Fibroblast of skin of right quadriceps (primary cell): ENCODE measurements at places on chromosomes 2 and 18.

GRCh38 chr2:174236429-174236828 lies 11.9 kb downstream of the OLA1 start:
- no peak for DNase-seq

- no peak for DNase-seq
Measured at GRCh38 chr2:8337321-8337720, 344.5 kb upstream of the ID2 start.

- DNase-seq = no peak
Measured at GRCh38 chr18:24114924-24115549, 23.8 kb upstream of the CABYR start.

DNA sequence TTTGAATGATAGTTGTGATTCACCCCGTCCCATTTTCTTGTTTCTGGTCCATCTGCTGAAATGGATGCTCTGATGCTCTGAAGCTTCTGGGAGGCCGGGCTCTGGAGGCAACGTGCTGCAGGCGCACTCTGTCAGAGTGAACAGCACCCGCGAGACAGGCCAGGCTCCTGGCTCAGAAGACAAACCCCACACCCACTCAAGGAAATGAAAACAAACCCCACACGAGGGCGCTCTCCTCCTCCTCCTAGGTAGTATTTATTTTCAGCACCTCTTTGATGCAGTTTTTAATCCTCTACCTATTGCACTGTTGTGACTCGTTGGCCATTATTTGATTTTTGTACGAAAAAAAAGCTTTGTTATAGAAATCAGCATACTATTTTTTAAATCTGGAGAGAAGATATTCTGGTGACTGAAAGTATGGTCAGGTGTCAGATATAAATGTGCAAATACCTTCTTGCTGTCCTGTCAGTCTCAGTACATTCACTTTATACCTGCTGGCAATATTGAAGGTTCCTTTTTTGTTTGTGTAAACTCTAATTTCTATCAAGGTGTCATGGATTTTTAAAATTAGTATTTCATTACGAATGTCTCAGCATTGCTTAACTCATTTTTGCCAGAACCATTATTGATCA lies 10.3 kb upstream of the CHST10 start:
- DNase-seq = peak; percentile 8

- DNase-seq = no peak
Measured at GRCh38 chr2:62029910-62030309, 124.4 kb downstream of the COMMD1 start.

DNA sequence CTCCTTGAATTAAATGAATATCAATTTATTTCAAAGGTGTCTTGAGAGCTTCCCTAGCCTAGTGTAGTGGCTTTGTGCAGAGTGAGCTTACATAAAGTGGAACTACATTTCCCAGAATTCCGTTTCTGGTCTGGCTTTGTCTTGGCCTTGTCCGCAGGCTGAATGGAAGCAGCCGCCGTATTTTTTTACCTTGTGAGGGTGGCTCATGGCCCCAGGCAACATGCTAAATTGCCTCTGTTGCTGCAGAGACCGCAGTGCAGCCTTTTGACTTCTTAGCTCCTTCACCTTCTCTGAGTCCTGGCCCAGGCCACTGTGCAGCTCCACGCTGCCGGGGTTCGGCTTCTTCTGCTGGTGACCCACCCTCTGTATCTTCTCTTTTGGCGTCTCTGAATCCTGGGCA lies 114.8 kb upstream of the SLC38A11 start:
- DNase-seq = no peak

- no peak for DNase-seq
Measured at GRCh38 chr2:45124456-45124855, 115.2 kb upstream of the SIX2 start.

- DNase-seq = peak; percentile 24
Measured at GRCh38 chr2:99150706-99151105, 4.0 kb downstream of the TSGA10 start.

GRCh38 chr2:238369591-238370040 lies 49.3 kb downstream of the TRAF3IP1 start:
- peak; percentile 26 for DNase-seq

DNA sequence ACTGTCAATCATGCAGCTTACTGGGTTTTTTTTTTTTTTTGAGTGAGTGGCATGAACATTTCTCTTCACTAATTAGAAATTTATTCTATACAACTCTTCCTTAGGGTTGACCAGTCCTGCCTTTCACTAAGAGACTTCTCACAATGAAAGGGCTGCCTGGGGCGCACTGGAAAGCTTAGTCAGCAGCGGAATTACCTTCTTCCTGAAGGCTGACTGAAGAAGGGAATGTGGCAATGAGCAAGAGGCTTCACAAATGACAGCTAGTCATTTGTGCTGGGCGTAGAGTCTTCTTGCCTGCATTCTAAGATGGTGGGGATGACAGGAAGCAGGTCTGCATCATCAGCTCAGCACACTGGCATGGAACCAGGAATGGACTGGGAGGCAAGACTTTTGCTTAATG lies 15.6 kb upstream of the SCN3A start:
- DNase-seq = no peak

DNA sequence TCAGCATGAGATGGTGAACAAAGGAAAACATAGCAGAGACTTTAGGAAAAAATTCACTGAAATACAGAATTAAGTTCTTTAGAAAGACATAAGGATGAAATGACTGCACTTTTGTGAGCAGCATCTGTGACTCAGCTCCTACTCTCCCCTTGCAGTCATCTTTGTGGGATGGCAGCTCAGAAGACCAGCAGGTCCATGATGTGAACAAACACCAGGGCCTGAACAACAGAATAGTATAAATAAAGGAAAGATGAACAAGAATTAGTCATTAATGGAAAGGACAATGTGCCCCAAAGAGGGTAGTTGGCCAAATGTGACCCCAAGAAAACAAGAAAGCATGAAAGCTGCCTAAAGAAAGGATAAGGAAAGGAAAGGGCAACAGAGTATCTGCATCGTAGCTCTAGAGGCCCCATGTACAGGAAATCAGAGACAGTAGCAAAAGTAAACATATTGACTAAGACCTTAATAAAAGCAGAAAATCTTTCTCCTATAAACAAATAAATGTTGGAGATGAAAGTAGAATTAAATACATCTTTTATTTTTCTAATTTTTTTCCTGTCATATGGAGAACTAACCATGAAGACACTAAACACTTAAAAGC lies 318.0 kb downstream of the ZEB2 start:
- peak; percentile 34 for DNase-seq

DNA sequence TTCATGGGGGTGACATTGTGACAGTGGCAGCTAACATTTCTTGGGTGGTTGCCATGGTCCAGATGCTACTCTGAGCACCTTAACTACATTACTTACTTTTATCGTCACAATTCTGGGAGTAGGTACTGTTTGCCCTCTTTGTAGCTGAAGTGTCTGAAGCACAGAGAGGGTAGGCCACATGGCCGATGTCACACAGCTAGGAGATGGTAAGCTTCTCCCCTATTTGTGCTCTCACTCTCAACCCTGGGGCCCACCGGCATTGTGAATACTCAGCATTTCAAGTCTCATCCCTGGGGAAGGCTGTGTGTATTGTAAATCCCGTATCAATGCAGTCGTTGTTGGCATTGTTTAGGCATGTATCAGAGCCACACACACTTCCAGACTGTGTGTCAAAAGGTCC lies 136.6 kb downstream of the ACOXL start:
- DNase-seq = no peak

- peak; percentile 61 for DNase-seq
Measured at GRCh38 chr2:100174026-100174431, 31.6 kb upstream of the AFF3 start.

- DNase-seq = no peak
Measured at GRCh38 chr2:218389333-218390150, 7.5 kb downstream of the SLC11A1 start.

DNA sequence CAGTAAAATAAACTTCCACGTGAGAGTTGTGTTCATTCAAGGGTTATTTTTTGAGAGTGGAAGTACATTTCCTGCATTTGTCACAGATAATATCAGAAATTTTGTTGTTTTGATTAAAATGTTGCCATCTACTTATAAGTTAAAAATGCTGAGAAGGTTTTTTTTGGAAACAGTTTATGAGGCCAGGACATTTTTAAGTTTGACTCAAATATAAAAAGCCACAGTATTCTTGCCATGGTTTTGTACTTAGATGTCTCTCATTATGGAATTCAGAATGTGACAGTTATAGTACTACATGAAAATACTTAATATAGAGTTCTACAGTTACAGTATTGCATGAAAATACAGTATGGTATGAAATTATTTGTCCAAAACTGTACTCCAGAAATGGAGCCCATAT lies 44.1 kb downstream of the PDK1 start:
- no peak for DNase-seq

GRCh38 chr18:59324623-59324971 lies 6.1 kb upstream of the CPLX4 start:
- DNase-seq = no peak

- peak; percentile 57 for DNase-seq
Measured at GRCh38 chr2:235779444-235779896, 285.6 kb downstream of the AGAP1 start.

GRCh38 chr2:44349506-44349905 lies 11.8 kb downstream of the PREPL start:
- DNase-seq = no peak

DNA sequence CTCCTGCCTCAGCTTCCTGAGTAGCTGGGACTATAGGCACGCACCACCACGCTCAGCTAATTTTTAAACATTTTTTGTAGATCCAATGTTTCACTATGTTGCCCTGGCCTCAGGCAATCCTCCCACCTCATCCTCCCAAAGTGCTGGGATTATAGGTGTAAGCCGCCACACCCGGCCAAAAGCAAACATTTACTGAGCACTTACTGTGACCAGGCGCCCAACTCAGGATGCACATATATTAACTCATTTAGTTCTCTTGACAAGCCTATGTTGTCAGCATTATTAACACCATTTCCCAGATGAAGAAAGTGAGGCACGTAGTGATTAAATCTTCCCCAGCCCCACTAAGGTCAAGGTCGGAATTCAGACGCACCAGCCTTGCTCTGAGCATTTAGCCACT lies 41.1 kb downstream of the TMEM37 start:
- DNase-seq = no peak

GRCh38 chr2:55056024-55056521 lies 5.8 kb upstream of the RTN4 start:
- peak; percentile 32 for DNase-seq

DNA sequence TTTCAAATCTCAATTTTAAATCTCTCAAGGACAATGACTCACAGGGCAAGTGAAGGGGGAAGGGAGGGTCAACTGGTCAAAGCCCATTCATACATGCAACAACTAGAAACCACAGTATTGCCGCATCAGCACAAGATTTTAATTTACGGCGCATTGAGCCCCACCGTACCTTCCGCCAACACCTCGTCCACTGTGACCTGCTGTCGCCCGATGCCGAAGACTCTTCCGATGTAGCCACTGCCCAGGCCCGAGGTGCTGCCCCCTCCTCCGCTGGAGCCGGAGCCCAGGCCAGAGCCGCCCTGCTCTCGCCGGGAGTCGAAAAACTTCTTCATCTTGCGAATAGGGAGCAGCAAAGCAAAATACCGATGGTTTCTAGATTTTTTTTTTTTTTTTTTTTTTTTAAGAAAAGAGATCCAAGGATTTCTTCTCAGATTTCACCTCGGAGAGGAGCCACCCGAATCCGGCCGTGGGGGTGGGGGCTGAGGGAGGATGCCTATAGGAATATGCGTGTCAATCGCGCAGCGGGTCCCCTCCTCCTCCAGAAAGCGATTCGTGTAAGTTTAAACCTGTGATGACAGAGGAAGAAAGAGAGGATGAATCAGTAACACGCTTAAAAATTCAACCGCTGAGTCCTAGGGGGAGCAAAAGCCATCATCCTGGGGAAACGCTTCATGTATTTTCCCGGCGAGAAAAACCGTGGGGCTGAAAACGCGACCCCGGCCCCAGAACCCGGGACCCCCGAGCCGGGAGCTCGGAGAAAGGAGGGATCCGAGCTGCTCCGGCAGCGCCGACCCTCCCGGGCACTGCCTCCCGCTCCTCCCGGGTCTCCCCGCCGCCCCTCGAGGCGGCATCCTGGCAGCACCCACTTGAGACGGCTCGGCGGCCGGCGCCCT lies 584 bp downstream of the AAK1 start:
- DNase-seq = peak; percentile 94

- no peak for DNase-seq
Measured at GRCh38 chr2:159110784-159111183, 142.3 kb downstream of the TANC1 start.

DNA sequence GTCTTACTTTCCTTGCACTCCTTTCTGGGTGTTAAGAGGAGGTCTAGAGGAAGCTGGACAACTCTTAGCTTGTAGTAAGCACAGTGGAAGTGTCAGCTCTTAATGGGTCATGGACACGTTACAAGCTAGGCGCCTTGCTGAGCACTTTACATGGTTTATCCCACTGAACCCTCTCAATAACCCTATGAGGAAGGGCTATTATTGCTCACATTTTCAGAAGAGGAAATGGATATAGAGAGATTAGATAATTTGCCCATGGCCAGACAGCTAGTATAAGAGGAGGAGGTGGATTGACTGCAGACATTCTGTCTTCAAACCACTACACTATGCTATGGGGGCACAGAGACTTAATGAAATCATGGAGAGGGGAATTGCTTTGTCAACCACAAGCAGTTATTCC lies 8.3 kb upstream of the IL1RN start:
- DNase-seq = no peak

- no peak for DNase-seq
Measured at GRCh38 chr2:109508556-109508955, 105.2 kb downstream of the SEPTIN10 start.

- peak; percentile 72 for DNase-seq
Measured at GRCh38 chr18:50099725-50100407, 95.1 kb downstream of the MYO5B start.

- peak; percentile 69 for DNase-seq
Measured at GRCh38 chr2:43038034-43038695, 188.2 kb downstream of the ZFP36L2 start.

DNA sequence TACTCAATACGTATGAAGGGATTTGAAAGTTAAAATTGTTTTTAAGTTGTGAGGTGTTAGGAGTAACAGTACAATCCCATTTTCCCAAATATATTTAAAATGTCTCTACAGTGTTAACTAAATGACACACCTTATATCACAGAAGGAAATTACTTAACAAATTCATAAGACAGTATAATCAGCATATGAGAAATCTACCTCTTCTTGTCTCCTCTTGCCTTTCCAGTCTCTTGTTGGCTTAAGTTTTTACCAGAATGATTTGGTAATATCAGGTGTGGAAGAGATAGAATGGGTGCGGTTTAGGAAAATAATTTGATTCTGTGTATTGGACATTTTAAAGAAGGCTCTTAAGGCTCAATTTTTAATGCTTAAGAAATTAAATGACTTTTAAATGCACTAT lies 9.5 kb upstream of the INPP1 start:
- DNase-seq = no peak

DNA sequence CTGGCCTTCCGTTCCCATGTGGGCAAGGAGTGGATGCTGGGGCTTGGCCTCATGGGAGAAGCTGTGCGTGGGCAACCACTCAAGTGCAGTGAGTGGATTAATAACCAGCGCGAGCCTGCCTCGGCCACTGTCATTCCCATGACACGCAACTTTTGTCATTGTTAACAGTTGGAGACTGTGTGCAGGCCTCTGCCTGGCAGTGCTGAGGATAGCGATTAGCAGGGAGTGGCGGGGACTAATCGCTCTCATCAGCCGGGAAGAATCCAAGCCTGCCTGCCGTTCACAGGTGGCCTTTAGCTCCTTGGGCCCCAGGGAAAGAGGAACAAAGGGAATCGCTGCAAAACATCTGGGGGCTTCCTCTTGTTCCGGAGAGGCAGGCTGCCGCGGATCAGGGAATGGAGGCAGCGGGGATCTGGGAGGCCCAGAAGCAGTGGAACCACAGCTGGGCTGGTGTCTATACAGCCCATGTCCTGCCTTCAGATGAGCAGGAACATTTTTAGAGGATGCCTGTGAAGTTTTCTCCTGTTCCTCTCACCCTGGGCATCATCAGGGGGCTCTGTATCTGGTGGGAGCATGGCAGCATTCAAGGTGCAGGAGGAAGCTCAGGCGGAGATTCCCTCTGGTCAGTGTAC lies 53.8 kb downstream of the CTIF start:
- DNase-seq = no peak

- DNase-seq = peak; percentile 11
Measured at GRCh38 chr2:222318712-222319585, 20.2 kb upstream of the PAX3 start.
